ENCODE measurements at places on chromosomes 2 and 18.

GRCh38 chr2:14720319-14720718 lies 87.8 kb downstream of the LRATD1 start:
- no peak for DNase-seq

GRCh38 chr18:53698907-53699306 lies 525.6 kb downstream of the MBD2 start:
- no peak for DNase-seq

- DNase-seq = no peak
Observed at GRCh38 chr18:59488899-59489298, 129.8 kb upstream of the LMAN1 start.

DNA sequence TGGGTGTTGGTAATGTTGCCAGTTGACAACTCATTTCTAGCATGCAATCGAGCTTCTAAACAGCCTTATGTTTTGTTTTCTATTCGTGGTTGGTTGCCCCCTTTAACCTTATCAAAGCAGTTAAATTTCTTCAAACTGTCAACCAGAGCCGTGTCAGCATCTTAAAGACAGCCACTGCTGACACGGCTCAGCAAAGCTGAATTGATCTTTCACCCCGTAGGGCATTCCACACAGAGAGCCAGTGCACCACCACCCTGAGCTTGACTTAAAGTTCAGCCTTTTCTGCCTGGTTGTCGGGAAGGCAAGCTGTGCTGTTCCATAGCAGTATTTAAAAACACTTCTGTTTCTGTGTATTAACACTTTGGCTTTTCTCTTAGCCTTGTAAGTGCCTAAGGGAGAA lies 355.0 kb upstream of the CHST9 start:
- no peak for DNase-seq

- no peak for DNase-seq
Observed at GRCh38 chr2:28681606-28682005, 70.0 kb upstream of the PPP1CB start.

- DNase-seq = no peak
Observed at GRCh38 chr18:31998880-31999412, 19.7 kb upstream of the RNF125 start.

GRCh38 chr2:149538138-149538833 lies 49.3 kb downstream of the MMADHC start:
- DNase-seq = no peak

Measured in activated CD4-positive, alpha-beta T cell treated with anti-CD3 and anti-CD28 coated beads for 24 hours (primary cell).